Trophoblast cell (in vitro differentiated cells and primary cell): ENCODE measurements at places on chromosomes 13 and 19.

DNA sequence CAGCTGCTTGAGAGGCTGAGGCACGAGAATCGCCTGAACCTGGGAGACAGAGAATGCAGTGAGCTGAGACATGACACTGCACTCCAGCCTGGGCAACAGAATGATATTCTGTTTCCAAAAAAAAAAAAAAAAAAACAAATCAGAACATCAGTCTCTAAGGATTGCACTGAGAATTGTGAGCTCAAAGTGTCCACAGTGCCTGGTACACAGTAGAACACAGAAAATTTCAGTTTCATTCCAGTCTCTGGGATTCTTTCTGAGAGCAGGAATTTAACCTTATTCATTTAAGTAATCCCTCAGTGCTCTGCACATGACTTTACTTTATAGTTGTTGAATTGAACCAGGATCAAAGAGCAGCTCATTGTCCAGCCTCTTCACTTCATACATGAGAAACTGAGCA is 25.9 kb upstream of the GATAD2A start:
- H3K36me3 ChIP-seq: no peaks in the 10 kb centered on the region
- no peaks in the 10 kb centered on the region for H3K27me3 ChIP-seq
- DNase-seq: no peak
- H3K27ac ChIP-seq: no peak overlapping the region
- no peak overlapping the region for H3K4me3 ChIP-seq

GRCh38 chr19:36577271-36577996 is 4.3 kb upstream of the ZNF529 start:
- H3K4me3 ChIP-seq: no peak overlapping the region
- H3K27me3 ChIP-seq: no peaks in the 10 kb centered on the region
- peak overlapping the region; percentile 30 for H3K27ac ChIP-seq
- DNase-seq: peak; percentile 15

DNA sequence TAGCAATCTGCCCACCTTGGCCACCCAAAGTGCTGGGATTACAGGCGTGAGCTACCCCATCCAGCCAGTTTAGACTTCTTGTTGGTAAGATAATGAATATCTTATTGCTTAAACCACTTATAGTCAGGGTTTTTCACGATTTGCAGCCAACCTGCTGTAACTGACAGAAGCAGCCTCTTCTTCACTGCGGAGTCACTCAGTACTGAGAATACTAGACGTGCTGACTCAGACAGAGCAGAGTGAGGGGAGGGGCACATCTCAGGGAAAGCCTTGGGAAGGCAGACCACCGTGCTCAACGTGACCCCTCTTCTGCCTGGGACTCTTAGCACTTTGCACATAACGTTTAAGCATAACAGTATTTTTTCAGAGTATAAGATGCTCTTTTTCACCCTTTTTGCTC is 74.3 kb upstream of the ARHGEF7 start:
- no peaks in the 10 kb centered on the region for H3K27me3 ChIP-seq
- H3K4me3 ChIP-seq: no peak overlapping the region
- H3K36me3 ChIP-seq: no peaks in the 10 kb centered on the region
- no peaks in the 10 kb centered on the region for H3K4me1 ChIP-seq

DNA sequence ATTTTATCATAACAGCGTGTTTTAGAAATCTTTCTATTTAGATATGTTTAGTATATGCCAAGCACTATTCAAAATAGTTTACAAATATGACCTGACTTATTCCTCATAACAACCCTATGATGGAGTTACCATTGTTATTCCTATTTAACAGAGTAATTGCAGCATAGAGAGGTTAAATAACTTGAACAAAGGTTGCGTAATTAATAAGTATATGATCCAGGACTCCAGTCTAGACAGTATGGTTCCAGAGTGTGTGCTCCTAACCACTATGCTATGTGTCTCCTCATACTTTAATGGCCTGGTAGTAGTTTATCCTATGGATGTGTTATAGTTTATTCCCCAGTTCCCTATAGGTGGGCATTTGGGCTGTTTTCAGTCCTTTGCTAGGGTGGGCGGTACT is 145.3 kb downstream of the PAN3 start:
- DNase-seq: no peak
- peaks cover 7% of the 10 kb centered on the region for H3K36me3 ChIP-seq
- no peak overlapping the region for H3K27ac ChIP-seq
- no peaks in the 10 kb centered on the region for H3K4me1 ChIP-seq
- H3K4me3 ChIP-seq: no peak overlapping the region

- H3K4me1 ChIP-seq: peaks cover 40% of the 10 kb centered on the region
- H3K36me3 ChIP-seq: peaks cover 12% of the 10 kb centered on the region
- H3K4me3 ChIP-seq: peak overlapping the region; percentile 95
- H3K27ac ChIP-seq: peak overlapping the region; percentile 99
Measured at GRCh38 chr19:44848036-44848811, 2.1 kb downstream of the NECTIN2 start.

GRCh38 chr19:19600793-19601330 is 17.6 kb downstream of the PBX4 start:
- DNase-seq: no peak
- H3K4me1 ChIP-seq: no peaks in the 10 kb centered on the region
- H3K36me3 ChIP-seq: no peaks in the 10 kb centered on the region
- no peaks in the 10 kb centered on the region for H3K27me3 ChIP-seq

DNA sequence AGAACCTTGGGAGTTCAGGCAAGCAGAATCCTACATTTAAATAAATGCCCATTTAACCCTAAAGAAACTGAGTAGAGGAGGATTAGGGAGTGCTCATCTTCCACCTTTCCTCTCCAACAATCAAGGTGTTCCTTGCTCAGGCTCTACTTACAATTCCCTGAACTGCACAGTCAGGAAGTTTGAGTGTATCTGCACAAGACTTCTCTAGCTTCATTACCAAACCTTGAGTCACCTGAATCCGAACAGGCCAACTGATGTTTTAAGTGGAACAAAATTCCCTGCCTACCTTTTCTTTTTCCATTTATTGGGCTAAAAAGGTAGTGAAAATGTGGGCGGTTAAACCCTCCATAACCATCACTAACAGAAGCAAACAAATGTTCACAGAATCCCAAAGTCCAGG is 78.3 kb downstream of the FOXO1 start:
- H3K4me3 ChIP-seq: no peak overlapping the region
- no peaks in the 10 kb centered on the region for H3K36me3 ChIP-seq
- peaks cover 21% of the 10 kb centered on the region for H3K4me1 ChIP-seq
- DNase-seq: peak; percentile 24
- no peaks in the 10 kb centered on the region for H3K27me3 ChIP-seq

DNA sequence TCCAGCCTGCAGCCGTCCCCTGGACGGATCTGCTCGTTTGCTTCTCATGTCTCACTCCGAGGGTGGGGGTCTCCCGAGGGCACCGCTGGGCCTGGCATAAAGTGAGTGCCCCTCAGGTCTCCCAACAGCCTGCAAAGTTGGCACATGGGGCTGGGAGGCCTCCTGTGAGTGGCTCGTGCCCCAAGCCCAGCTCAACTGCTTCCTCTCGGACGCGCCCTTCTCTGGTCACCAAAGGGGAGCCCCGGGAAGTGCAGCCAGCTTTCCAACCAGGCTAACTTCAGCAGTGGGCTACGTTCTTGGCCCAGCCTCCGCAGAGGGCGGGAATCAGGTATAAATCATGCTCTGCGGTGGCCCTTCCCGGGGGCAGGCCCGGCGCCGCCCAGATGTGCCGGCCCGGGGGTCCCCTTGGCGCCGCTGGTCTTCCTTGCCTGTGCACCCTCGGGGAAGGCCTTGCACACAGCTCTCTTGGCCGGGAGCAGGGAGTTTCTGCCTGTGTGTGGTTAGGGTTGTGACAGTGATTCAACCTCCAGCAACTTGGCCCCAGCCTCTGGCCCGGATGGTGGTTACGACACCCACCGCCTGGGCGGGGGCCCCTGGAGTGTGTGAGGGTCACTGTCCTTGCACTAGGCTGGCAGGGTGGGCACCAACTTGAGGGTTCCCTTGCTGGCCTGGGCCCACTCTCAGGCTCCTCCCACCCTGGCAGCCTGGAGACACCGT is 20.7 kb downstream of the CEBPG start:
- H3K27ac ChIP-seq: no peak overlapping the region

DNA sequence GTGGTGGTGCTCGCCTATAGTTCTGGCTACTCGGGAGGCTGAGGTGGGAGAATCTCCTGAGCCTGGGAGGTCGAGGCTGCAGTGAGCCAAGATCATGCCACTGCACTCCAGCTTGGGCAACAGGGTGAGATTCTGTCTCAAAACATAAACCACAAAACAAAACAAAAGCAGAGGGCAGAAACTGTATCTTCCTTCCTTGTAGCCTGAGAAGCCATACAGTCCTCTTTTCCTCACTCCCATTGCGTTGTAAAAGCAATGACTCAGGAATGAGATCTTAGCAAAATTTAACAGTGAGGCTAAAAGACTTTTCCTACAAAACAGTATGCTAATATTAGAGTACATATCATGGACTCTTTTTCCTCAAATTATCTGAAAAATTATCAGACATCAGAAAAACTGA is 130.9 kb downstream of the SHISA2 start:
- no peaks in the 10 kb centered on the region for H3K36me3 ChIP-seq
- DNase-seq: no peak
- no peak overlapping the region for H3K4me3 ChIP-seq
- peaks cover 4% of the 10 kb centered on the region for H3K4me1 ChIP-seq
- H3K27ac ChIP-seq: no peak overlapping the region
- no peaks in the 10 kb centered on the region for H3K27me3 ChIP-seq

DNA sequence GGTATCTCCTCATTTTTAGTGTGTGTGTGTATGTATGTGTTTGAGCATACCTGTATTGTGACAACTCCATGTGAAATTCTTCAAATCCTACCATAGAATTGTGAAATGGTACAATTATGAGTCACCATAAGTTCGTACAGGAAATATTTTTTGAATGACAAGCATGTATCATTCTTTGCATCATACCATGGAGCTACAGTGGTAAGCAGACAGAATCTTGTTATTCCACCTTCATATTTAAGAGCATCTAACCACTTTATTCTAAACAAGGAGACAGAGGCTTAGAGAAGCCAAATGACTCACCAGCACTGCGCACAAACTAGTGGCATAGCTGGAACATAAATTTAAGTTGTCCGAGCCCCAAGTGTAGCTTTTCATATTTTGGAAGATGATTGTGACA is 4.5 kb upstream of the EPSTI1 start:
- DNase-seq: peak; percentile 97
- H3K4me3 ChIP-seq: no peak overlapping the region
- peaks cover 16% of the 10 kb centered on the region for H3K4me1 ChIP-seq

GRCh38 chr13:50224534-50224933 is 209.3 kb downstream of the KCNRG start:
- peak; percentile 48 for DNase-seq
- no peak overlapping the region for H3K4me3 ChIP-seq
- H3K4me1 ChIP-seq: no peaks in the 10 kb centered on the region
- no peaks in the 10 kb centered on the region for H3K36me3 ChIP-seq
- no peaks in the 10 kb centered on the region for H3K27me3 ChIP-seq
- no peak overlapping the region for H3K27ac ChIP-seq

DNA sequence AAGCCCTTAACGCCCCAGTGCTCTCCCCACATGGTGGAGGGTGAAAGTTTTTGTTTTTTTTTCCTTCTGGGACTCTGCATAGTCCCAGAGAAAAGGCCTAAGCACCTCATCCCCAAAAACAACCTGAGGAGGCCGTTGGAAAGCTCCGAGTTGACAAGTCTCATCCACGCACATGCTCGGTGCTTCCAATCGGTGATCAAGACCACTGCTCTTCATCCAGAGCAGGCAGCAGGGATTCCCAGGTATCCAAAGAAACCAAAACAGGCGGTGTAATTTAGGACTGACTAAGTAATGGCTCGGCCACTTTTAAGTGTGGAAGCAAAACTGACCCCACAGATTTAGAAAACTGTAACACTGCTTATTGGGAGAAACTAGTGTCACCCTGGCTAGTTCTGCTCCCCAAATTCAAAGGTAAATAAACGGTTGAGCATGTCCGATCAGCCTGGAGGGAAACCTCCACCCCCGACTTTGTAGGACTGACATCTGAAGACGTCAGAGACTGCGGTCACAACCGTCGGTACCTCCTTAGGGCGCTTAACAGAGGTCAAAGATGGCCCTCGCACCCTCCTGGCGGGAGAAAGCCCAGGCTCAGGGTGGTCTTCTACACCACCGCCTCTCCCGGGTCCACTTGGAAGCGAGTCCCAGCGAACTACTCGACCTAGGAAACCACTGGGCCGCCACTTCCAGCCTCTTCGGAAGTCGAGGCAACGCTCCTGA is 997 bp upstream of the ZNF446 start:
- no peaks in the 10 kb centered on the region for H3K27me3 ChIP-seq
- H3K4me1 ChIP-seq: peaks cover 13% of the 10 kb centered on the region
- peak overlapping the region; percentile 87 for H3K27ac ChIP-seq
- peaks cover 31% of the 10 kb centered on the region for H3K36me3 ChIP-seq
- DNase-seq: no peak

GRCh38 chr13:43529796-43530195 is 257.0 kb downstream of the ENOX1 start:
- H3K36me3 ChIP-seq: no peaks in the 10 kb centered on the region
- no peak overlapping the region for H3K27ac ChIP-seq
- no peaks in the 10 kb centered on the region for H3K27me3 ChIP-seq
- peak; percentile 63 for DNase-seq
- no peaks in the 10 kb centered on the region for H3K4me1 ChIP-seq
- no peak overlapping the region for H3K4me3 ChIP-seq

DNA sequence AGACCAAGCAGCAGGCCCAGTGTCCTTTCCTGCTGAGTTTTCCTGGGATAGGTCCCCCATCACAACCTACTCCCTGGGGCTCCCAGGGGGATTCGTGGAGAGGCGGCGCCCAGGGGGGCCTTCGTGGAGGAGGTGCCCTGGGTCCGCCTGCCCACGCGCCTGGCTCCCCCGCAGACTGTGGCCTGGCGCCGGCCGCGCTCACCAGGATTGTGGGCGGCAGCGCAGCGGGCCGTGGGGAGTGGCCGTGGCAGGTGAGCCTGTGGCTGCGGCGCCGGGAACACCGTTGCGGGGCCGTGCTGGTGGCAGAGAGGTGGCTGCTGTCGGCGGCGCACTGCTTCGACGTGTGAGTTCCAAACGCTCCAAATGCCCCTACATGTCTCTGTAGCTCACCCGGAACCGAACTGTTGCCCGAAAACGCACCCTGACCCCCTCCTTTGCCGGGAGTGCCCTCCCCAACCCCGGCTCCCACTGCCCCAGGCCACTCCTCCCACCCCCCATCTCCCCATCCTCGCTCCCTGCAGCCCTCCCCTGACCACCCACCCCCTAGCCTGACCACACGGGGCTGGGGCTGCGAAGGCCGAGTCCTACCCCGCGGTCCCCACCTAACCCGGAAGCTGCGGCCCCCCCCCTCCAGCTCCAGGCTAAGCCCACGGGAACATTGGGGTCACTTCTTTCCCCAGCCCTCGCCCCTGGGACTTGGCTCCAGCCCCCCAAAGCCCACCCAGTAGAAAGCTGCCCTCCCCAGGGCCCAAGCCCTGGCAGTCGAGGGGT is 3.3 kb downstream of the TIMM13 start:
- H3K4me3 ChIP-seq: no peak overlapping the region
- H3K36me3 ChIP-seq: peaks cover 17% of the 10 kb centered on the region
- H3K27me3 ChIP-seq: no peaks in the 10 kb centered on the region
- no peak for DNase-seq
- H3K4me1 ChIP-seq: peaks cover 17% of the 10 kb centered on the region
- H3K27ac ChIP-seq: no peak overlapping the region
